Stimulated activated naive CD4-positive, alpha-beta T cell treated with Interleukin-2 at 50 U/mL for 16 hours (primary cell): ENCODE measurements at places on chromosomes 1 and 21.

GRCh38 chr1:32998997-32999396, 34.4 kb upstream of the RNF19B start:
- no peak for DNase-seq

DNA sequence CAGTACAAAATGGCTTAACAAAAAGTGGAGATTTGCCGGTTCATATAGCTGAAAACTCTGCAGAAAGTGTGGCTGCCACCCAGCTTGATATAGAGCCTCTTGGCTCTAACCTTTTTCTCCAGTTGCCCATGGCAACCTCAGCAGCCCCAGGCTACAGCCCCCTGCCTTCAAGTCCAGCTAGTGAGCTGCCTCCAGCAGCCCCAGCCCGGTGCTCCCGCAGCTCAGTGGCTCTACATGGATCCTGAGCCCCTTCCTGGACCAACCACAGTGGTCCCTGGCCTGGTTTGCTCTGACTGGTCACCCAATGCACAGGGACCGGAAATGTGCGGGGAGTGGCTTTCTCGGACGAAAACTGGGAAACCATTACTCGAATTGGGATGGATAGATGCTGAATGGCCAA, 13.3 kb upstream of the ATF3 start:
- DNase-seq, result no peak

GRCh38 chr21:35508139-35508888, 459.2 kb upstream of the RUNX1 start:
- no peak for DNase-seq

- peak; percentile 15 for DNase-seq
Observed at GRCh38 chr1:38834937-38835827, 24.4 kb downstream of the RRAGC start.

DNA sequence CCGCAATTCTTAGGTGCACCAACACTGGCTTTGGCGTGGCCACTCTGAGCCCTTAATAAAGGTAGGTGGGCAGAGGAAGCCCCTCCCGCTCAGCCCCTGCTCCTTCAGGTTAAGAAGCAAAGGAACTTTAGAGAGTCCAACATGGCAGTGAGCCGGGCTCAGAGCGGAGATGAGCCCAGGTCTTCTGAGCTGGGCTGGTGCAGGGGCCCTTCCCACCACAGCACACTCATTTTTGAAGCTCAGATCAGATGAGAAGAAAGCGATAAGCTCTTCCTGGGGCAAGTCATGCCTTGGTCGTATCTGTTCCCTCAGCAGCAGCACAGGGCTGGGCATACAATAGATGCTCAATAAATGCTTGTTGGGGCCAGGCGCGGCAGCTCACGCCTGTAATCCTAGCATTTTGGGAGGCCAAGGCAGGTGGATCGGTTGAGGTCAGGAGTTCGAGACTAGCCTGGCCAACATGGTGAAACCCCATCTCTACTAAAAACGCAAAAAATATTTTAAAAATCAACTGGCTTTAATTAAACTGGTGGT, 51.1 kb upstream of the TARDBP start:
- no peak for DNase-seq

DNA sequence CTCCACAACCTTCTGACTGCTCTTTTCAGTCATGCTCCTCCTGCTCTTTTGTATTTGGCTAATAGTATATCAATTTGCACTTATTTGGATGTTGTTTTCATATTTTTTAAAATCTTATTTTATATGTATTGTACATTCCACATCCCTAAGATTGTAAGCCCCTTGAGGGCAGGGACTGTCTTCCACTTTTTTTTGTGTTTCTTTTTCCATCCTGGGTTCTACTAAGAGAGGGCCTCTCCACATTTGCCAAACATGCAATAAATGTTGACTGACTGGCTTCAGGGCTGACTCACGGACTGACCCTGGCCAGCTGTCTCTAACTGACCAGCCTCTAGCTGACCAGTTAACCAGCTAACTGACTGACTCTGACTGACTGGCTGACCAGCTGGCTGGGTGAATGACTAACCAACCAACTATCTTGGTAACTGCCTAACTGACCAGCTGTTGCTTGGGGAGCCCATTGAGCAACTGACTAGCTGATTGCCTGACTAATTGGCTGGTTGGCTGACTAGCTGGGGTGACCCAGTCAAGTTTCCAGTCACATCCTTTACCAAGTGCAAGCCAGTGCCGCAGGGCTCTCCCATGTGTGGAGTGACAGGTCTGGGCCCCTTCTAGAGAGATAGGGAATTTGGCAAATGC, 16.1 kb downstream of the CSF1 start:
- no peak for DNase-seq

- no peak for DNase-seq
Observed at GRCh38 chr1:39965044-39965443, 10.1 kb downstream of the MFSD2A start.

GRCh38 chr1:89600451-89601224, 32.3 kb upstream of the LRRC8C start:
- DNase-seq, result no peak

DNA sequence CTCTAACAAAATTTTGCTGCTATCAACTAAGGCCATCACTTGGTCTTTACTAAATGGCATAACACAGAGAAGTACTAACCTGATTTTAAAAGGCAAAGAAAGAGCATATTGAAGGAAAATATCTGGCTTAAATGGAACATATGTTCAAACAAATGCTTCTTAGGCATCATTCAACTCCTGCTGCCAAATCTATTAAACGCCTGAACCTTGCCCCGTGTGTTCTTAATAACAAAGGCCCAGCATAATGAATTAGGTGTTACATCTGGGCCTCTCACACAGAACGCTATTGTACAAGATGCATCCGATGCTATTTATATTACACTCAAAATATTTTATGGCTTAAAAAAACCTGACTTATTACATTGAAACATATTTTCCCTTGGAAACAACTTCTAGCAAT, 48.4 kb downstream of the B3GALNT2 start:
- DNase-seq, result no peak

DNA sequence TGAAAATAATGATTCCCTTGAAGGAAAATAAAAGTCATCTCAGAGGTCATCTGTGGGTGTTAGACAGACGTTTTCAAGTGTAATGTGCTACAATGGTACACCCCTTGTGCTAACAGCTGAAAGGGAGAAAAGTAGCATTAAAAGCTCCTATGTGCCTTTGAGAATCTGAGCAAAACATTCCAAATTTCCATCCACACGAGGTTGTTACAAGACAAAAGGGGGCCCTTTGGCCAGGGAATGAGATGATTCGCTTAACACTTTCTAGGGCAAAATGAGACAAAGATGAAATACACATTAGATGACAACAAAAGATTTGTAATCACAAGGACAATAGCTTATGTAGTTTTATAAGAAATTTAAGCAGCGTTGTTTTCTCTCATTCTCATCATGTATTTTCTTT, 303.6 kb downstream of the LMX1A start:
- no peak for DNase-seq

- DNase-seq, result no peak
Observed at GRCh38 chr21:41254090-41254700, 62.4 kb upstream of the FAM3B start.

DNA sequence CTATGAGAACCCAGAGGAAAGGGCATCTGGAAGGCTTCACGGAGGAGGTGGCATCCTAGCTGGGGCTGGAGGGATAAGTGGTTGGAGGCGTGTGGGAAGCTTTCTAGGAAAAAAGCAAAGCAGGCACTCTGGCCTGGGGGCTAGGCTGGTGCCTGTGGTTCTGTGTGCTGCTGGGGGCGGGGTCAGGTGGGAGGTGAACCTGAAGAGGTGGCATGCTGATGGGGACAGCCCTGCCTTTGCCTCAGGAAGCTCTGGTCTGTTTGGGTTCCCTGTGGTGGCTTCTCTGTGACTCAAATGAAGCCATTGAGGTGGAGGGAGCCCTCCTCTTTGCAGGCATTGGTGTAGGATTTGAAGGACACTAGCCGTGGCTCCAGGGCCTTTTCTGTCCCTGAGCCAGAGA, 221.6 kb upstream of the POU3F1 start:
- DNase-seq, result no peak

- no peak for DNase-seq
Observed at GRCh38 chr1:37362594-37363385, 111.6 kb upstream of the ZC3H12A start.

- no peak for DNase-seq
Observed at GRCh38 chr1:154940213-154940560, 3.7 kb upstream of the PMVK start.

DNA sequence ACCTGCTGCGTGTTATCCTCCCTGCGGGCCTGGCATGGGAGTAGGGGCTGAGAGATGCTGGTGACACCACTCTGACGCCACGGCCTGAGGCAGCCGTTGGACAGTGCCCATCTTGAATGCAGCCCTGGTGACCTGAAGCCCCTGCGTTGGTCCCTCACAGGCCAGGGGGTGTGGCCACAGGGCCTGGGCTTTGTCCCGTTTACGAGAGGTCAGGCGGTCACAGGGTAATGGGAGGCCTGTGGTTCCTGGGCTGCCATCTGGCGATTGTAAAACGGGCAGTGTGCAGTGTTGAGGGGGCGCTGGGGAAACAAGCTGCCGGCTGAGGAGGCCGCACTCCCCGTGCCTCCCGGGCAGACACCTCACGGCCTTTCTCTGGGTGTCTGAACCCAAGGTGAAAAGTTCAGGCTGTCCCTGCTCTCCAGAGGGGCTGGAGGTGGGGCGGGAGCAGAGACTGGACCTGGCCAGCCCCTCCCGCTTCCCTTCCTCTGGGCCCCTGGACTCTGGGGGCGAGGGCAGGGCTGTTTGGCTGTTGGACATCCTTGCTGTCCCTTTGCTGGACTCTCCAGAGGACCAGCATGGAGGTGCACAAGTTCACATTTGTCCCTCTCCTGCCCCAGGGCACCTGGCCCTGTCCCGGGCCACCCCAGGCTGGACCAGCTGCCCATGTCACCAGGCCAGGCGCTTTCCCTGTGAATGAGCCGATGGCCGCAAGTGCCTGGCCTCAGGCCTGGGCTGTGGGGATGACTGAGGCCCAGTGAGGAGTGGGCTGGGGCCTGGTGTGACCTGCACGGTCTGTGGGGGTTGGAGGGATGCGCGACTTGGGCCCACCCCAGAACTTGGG, 42.4 kb downstream of the SKI start:
- no peak for DNase-seq

DNA sequence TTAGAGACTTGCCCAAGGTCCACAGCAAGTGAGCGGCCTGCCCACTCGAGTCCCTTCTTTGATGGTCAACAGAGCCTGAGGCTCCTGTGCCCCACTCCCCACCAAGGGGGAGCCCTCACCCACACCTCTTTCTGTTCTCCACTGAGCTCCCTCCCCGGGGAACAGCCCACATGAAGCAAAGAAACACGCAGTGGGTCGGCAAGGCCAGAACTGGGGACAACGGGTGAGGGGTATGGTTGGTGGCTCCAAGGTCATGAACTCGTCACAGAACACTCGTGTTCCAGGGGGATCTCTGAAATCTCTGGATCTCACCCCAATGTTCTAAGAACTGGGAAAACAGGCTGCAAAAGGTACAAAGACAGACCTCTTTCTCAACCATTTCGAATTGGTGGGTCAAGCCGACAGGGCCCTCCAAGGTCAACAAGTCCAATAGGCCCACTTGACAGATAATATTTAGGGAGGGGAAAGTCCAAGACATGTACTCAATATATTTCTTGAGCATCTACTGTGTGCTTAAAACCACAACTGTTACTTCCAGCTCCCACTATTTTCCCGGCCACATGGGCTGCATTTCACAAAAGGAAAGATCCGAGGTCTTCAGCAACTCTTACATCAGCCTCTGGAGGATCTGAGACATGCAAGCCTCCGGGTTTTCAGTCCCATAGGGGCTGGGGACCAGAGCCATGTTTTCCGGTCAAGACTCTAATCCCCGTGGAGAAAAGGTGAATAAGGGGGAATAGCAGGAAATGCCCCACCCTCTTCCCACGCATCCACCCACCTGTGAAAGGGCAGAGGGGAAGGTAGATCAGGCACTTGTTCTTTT, 1.1 kb upstream of the RAP1GAP start:
- DNase-seq, result no peak

- peak; percentile 43 for DNase-seq
Observed at GRCh38 chr1:235077571-235078479, 50.8 kb downstream of the TOMM20 start.

DNA sequence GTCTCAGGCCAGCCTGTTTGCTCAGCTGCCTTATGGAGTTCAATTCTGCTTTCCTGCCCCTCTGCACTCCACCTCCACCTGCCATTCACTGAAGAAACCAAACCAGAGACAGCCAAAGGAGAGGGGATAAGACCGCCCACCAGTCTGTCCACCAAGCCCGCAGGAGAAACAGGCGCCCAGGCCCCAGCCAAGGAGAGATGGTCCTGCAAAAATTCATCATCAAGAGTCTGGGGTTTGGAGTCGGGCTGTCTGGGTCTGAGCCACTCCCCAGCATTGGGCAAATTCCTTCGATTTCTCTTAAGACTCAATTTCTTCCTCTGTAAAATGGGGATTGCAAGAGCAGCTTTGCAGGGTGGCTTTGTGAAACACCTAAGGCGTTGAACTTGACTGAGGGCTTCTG, 121.4 kb upstream of the RUNX3 start:
- DNase-seq, result no peak

- DNase-seq, result no peak
Observed at GRCh38 chr1:43308635-43309404, 8.0 kb downstream of the TIE1 start.

DNA sequence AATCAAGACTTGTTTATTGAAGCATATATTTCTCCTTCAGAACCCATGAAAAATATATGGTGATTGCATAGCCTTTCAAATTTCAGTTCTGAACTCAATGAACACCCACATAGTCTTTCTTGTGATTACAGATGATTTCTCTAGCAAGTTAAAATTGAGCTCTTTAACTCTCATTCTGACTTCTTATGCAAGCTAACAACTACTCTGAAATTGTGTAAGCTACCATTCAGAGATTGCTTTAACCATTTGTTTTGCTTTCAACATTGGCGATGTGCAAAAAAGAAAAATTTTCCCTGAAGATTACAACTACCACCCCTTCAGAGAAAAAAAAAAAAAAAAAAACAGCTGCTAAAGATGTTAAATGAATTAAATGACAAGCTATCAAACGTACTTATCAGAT, 193.9 kb downstream of the DAB1 start:
- no peak for DNase-seq

- DNase-seq, result no peak
Observed at GRCh38 chr21:34992736-34993398, 56.2 kb downstream of the RUNX1 start.
